ENCODE measurements at places on chromosomes 6 and 20.

- no peak for DNase-seq
Observed at GRCh38 chr20:21074605-21075336, 31.4 kb downstream of the LINC00237 start.

- DNase-seq, result no peak
Observed at GRCh38 chr20:3927486-3928291, 38.5 kb downstream of the PANK2 start.

GRCh38 chr6:168956884-168957730, 296.5 kb downstream of the THBS2 start:
- no peak for DNase-seq

- no peak for DNase-seq
Observed at GRCh38 chr20:16552015-16552414, 21.2 kb downstream of the KIF16B start.

GRCh38 chr6:126570507-126570906, 230.6 kb downstream of the CENPW start:
- no peak for DNase-seq

DNA sequence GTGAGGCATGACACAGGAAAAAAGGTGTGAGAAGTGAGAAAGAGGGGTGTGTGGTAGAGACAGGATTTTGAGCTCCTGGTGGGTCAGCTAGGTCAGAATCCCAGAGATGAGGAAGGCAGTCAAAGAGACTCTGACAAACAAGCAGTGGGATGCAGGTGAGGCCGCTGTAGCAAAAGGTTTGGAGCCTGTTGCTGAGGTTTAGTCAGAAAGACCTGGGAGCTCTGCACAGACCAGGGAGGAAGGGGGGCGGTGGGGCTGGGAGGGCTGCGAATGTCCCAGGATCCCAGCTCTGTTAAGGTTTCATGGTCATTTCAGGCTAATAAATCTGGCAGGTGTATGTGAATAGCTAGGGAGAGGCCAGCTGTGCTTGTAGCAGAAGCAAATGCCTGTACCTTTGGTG, 373.9 kb upstream of the SYNCRIP start:
- DNase-seq, result no peak

- DNase-seq, result no peak
Observed at GRCh38 chr6:124535746-124536145, 426.5 kb upstream of the RNF217 start.

- DNase-seq, result no peak
Observed at GRCh38 chr6:9126878-9127560, 691.7 kb upstream of the SLC35B3 start.

- no peak for DNase-seq
Observed at GRCh38 chr6:112931832-112932231, 584.7 kb downstream of the RFPL4B start.

- DNase-seq, result no peak
Observed at GRCh38 chr6:169371344-169372127, 117.9 kb upstream of the THBS2 start.

- DNase-seq, result no peak
Observed at GRCh38 chr6:81889377-81890053, 137.0 kb upstream of the TENT5A start.

DNA sequence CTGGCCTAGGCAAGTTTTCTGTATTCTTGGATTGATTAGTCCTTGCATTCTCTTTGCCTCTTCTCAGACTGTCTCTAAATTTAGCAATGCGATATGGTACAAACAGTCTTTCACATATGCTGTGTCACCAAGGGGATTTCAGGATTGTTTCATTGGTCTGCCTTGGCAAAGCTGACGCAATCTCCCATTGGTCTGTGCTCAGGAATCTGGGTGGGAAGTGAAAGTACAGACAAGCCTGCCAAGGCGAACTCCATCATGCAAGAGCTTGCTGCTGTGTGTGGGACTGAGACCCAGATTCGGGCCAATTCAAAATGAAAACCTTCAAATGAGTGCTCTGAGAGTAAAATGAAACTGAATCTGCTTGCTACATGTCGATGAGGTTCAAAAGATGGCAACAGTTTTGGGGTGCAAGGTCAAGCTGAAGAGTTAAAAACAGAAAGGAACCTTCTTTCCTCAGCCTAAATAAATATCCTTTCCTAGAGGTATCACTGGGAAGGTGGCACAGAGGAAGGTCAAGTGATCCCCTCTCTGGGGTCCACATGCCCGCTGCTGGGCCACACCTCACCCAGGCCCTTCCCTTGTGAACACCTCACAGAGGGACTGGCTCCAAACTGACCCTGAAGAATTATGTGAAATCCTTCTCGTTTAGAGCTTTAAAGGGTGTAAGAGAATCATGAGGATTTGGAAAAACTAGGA, 198.8 kb upstream of the PREP start:
- DNase-seq, result no peak

DNA sequence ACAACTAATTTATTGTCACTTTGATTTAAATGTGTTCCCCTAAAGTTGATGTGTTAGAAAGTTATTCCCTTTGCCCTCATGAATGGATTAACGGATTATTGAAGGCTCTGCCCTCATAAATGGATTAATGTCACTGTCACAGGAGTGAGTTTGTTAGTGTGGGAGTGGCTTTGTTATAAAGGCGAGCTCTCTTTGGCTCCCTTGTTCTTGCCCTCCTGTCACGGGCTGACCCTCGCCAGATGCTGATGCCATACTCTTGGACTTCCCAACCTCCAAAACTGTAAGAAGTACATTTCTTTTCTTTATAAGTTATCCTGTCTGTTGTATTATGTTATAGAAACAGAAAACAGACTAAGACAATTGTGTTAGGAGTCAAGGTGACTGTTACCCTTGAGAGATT, 22.7 kb upstream of the POPDC3 start:
- DNase-seq, result no peak

DNA sequence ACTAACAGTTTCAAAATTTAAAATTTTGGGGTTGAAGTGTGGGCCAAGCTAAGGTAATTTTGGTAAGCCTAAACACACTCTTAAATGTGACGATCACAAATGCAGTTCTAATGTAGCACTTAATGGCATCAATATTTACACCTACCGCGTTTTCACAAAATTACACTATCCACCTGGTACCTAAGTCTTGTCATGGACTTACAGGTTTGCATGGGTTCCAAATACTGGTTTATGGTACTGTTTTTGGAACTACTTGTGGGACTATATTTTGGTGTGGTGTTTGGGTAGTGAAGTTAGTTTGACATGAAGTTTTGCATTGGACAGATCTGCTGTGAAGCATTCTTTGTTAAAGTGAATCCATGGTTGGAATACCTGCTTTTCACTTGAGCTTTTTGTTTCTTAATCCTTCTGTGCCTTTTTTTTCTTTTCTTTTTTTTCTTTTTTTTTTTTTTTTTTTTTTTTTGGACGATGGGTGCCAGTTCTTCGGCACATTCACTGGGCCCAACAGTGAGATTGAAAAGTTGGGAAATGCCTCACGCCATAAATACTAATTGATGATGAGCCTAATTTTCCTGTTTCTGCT, 6.5 kb downstream of the SRSF3 start:
- DNase-seq, result no peak

- no peak for DNase-seq
Observed at GRCh38 chr6:97876711-97877110, 593.7 kb upstream of the MMS22L start.

DNA sequence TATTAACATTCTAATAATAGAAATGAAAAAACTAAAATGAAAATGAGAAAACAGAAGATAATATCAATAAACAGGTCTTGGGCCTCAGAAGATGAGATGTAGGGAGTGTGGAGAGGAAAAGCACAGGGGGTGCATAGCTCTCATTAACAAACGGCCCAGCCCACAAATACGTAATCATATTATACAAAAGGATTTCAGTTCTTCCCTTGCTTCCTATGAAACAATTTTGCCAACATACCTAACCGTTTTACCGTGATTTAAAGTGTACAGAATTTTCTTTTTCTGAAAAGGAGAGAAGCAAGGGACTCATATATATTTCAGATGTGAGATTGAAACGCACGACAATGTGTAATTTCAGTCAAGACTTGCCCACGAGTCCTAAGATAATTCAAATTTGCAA, 136.0 kb downstream of the HFE start:
- no peak for DNase-seq

GRCh38 chr6:47379328-47379727, 69.6 kb upstream of the TNFRSF21 start:
- no peak for DNase-seq

Data from NCI-H2081 treated with DMSO at 0.1 percent for 48 hours (cell line).